ENCODE measurements at places on chromosomes 3 and 15.
A peak's percentile ranks its signal among the peaks of the same experiment; 100 is the strongest.

- DNase-seq, result no peak
Observed at GRCh38 chr3:45881078-45882022, 5.0 kb upstream of the CCR9 start.

- no peak for DNase-seq
Observed at GRCh38 chr3:17359911-17360310, 382.5 kb downstream of the TBC1D5 start.

DNA sequence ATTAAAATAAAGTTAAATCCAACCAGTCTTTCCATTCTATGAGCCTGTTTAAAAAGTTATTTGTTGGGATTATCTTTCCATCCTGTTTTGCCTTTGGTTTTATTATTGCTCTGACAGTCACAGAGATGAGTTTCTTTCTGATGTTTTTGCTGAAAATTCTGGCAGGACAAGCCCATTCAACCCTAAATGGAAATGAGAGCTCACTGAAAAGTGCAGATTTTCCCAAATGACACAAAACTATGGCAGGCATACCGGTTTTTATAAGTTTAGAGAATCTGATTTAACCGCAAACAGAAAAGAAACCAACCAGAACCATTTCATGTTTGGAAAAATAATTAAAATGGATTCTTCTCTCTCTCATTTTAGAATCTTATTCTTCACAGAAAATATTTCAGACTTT, 238.1 kb upstream of the SGO1 start:
- DNase-seq, result no peak

DNA sequence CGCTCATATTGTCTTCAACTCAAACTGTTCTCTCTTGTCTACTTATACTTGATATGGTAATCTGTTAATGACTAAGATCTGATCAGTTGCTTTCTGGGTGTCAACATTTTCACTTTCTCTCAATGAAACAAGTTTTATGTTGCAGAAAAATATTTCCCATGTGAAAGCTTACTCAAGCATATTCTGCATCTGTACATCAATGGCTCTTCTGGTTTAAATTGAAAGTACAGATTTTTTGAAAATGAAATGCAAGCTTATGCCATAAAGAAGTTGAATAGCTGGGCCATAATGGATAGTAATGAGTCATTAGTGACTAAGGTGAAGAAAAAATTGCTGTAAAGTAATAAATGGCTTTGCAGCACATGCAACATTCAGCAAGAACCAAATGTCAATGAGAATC, 140.7 kb downstream of the BCHE start:
- DNase-seq, result no peak

GRCh38 chr3:188209740-188210139, 55.8 kb downstream of the LPP start:
- DNase-seq, result no peak

GRCh38 chr3:135366816-135367215, 571.8 kb downstream of the EPHB1 start:
- DNase-seq, result no peak

GRCh38 chr3:148642616-148643015, 55.1 kb upstream of the AGTR1 start:
- no peak for DNase-seq

DNA sequence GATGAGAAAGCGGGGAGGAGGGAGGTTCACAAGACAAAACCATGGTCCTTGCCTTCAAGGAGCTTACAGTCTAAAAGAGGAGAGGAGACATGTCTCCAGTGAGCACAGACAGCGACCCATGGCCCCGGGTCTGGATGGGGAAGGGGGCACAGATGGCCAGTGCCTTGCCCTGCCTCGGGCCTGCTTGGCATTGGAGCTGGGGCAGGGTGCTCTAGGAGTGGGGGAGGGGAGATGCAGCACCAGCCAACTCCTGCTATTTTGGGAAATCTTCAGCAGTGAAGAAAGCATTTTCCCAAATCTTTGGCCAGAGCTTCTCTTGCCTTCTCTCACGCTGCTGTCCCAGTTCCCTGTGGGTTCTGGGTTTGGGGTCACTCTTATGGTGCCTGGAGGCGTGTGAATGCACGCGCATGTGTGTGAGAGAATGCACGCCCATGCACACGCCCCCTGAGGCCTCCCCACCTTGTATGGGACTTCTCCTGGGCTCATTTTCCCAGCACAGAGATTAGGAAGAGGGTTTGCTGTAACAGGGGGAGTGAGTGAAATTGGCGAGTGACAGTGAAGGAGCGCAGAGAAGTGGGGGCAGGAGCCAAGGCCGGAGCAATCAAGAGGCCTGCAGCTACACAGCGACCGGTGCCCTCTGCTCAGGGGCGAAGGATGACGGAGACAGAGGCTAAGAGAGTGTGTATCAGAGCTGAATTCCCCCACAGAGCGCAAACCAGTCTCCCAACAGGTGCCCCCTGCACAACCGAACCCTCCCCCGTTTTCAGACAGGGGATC, 71.5 kb downstream of the SEMA5B start:
- no peak for DNase-seq

GRCh38 chr3:48394391-48394790, 22.4 kb downstream of the FBXW12 start:
- no peak for DNase-seq

DNA sequence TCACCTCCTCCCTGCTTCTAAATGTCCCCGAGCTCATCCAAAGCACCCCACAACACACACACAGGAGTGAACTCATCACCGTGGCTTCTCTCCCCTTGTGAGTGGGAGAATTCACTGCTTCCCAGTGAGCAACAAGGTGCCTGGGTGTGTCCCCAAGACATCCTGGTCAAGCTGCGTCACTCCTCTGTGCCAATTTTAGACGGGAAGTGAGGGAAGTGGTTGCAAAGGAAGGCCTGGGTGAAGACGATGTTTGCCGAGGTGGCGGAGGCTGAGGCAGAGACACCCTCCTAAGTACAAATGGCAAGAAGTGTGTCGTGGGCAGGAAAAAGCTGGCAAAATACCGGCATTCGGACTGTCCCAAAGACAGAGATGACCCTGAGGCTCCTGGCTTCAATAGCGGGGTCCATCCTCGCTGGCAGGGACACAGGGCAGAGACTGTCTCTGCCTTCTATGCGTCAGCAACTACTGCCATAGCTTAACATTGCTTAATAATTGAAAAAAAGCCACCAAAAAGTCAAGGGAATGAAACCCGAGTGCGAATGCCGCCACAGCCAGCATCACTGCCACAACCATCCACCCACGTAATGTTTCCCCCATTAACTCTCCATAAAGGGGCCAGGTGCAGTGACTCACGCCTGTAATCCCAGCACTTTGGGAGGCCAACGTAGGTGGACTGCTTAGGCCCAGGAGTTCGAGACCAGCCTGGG, 72.8 kb downstream of the VGLL4 start:
- DNase-seq, result no peak

GRCh38 chr15:32819448-32819847, 101.6 kb downstream of the GREM1 start:
- DNase-seq, result no peak

- no peak for DNase-seq
Observed at GRCh38 chr15:25658560-25658959, 204.6 kb downstream of the ATP10A start.

- DNase-seq, result no peak
Observed at GRCh38 chr15:51224428-51224827, 114.0 kb downstream of the CYP19A1 start.

DNA sequence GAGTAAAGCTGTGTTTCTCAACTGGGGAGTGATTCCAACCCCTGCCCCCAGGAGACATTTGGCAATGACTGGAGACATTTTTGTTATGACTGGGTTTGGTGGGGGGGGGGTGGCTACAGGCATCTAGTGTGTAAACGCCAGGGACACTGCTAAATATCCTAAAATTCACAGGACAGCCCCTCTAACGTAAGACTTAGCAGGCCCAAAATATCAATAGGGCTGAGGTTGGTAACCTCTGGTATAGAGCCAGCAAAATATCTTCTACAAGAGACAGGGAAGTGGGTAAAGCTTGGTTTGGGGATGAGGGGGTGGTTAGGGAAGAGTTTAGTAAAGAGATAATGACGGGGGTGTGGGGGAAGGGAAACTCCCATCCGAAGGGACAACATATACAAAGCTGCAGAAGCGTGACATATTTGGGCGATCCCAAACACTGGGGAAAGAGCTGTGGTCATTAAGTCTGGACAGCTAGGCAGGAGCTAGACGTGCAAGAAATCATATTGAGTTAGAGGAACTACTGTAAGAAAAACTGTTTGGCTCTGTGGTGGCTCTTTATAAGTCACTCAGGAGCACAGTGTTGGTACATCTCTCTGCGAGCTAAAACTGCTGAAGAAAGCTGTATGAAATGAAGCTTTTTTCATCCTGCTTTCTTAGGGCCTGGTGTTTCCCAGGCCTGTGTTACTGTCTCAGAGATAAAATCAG, 697 bp upstream of the TRIM69 start:
- DNase-seq, result no peak

DNA sequence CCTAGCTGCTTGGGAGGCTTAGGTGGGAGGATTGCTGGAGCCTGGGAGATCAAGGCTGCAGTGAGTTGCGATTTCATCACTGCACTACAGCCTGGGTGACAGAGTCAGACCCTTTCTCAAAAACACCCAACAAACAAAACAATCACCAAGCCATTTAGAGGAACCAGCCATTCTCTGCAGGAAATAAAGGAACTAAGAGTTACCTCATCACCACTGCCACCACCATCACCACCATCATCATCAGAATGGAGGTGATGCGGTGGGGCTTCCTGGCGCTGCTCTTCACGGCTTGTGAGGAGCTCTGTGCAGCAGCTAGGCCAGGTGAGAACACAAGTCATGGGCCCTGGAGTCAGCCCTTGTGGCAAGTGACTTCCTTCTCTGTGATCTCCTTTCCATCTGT, 37.7 kb upstream of the KLHL25 start:
- no peak for DNase-seq

- no peak for DNase-seq
Observed at GRCh38 chr15:88627463-88627862, 6.3 kb downstream of the AEN start.

DNA sequence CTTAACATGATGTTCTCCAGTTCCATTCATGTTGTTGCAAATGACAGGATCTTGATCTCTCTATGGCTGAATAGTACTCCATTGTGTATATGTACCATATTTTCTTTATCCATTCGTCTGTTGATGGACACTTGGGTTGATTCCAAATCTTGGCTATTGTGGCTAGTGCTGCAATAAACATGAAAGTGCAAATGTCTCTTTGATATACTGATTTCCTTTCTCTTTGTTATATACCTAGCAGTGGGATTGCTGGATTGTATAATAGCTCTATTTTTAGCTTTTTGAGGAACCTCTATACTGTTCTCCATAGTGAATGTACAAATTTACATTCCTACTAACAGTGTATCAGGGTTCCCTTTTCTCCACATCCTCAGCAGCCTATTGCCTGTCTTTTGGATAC, 5.9 kb upstream of the RBP2 start:
- DNase-seq, result no peak

GRCh38 chr15:80590761-80591355, 104.3 kb upstream of the ABHD17C start:
- no peak for DNase-seq

- no peak for DNase-seq
Observed at GRCh38 chr15:92818651-92819277, 81.4 kb upstream of the CHD2 start.

GRCh38 chr15:75234191-75234810, 23.8 kb upstream of the GOLGA6C start:
- no peak for DNase-seq

GRCh38 chr3:149077628-149078027, 8.7 kb downstream of the HLTF start:
- no peak for DNase-seq

DNA sequence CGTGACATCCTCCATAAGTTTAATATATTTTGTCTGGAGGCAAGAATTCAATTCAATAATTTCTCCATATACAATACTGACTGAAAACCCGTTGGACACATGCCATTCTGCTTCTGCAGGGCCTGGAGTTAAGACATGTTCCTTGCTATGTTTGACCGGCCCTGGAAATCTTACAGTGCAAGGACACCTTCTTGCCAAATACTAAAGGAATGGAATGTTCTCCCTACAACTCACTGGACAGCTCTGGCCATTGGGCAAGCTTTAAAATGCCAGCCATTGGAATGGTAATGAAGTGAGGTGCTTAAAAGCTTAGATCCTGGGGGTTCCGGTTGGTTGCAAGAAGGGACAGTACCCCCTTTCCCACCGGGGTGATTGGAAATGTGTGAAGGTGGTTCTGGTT, 329.8 kb upstream of the PROK2 start:
- no peak for DNase-seq

DNA sequence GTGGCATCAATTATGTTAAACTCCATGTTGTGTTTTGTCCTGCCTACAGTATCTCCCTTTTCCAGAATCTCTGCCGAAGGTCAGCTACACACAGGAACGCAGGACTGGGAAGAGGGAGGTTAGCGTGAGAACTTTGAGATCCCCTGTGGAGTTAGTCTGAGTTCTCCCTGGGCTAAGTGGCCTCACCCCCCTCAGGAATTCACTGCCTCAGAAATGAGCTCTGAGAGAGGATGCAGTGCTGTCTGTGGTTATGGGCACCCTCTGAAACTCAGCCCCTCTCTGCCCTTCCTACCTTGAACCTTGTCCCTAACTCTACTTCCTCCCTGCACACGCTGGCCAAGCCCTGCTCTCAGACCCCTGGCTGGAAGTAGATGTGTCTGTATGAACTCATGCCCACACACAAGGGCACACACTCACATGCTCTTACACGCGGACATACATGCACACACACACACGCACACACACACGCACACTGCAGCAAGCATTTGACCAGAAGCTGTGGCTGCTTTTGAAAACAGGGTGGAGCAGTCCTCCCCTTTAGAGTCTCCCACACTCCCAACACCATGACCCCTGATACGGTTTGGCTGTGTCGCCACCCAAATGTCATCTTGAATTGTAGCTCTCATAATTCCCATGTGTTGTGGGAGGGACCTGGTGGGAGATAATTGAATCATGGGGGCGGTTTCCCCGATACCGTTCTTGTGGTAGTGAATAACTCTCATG, 5.3 kb upstream of the VIPR1 start:
- DNase-seq, result no peak

DNA sequence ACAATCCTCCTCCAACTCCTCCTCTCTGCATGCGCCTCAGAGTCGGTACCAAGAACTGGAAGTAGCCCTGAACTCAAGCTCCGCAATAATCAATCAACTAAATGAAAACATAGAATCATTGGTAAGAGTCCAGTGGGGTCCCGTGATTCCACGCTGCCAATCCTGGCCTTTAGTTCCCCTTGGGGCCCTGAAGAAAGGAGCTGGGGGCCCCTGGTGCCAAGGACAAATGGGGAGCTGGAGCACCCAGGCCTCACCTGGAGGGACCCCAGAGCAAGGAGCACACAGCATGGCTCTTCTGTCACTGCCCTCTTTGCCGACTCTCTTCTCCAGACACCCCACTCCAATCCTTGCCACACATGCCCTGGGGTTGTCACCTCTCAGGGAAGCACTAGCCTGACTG, 80.3 kb downstream of the ADAMTS7 start:
- no peak for DNase-seq

- DNase-seq, result peak; percentile 23
Observed at GRCh38 chr3:51434746-51435327, 43.8 kb downstream of the RBM15B start.

GRCh38 chr3:149489060-149489690, 14.7 kb downstream of the TM4SF4 start:
- DNase-seq, result no peak
